ENCODE measurements at places on chromosomes 5 and 9. TPM values are rescaled to one million over a fixed set of nuclear protein-coding genes. Genes with fewer than 3 reads are reported as not detected.

DNA sequence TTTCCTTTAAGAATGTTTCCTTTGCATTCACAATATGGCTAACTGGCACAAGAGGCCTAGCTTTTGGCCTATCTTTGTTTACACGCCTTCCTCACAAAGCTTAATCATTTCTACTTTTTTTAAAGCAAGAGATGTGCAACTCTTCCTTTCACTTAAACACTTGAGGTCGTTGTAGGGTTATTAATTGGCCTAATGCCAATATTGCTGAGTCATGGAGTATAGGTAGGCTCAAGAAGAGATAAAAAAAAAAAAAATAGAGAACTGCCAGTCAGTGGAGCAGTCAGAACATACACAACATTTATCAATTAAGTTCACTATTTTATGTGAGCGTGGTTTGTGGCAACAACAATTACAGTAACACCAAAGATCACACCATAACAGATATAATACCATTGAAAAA is 5.9 kb downstream of the FKBP15 start:
- peak; percentile 67 for DNase-seq

DNA sequence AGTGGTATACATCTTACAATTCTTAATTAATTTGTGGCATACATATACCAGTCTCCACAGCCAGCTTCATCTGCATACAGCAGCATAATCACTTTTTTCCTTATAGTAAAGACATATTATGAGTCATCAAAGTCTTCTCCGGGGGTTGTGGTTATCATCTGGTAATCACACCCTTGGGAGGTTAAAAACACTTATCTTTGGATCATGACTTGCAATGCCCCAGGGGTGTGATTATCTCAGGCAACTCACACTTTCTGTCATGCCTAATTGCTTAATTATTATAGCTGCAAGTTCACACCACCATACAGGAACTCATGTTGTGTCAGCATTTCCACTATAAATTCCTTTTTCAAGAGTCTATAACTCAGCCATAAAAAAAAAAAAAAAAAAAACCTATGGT is 218.4 kb downstream of the ANXA1 start:
- no peak for DNase-seq

SPOCK1 gene
- 6.3 TPM for polyA plus RNA-seq

IFNK gene
- polyA plus RNA-seq, result 0.06 TPM

- no peak for DNase-seq
These were observed 99.2 kb upstream of the C6 start for GRCh38 chr5:41312478-41313060.

- no peak for DNase-seq
These were observed 242.2 kb downstream of the SYK start for GRCh38 chr9:91043811-91044175.

DNA sequence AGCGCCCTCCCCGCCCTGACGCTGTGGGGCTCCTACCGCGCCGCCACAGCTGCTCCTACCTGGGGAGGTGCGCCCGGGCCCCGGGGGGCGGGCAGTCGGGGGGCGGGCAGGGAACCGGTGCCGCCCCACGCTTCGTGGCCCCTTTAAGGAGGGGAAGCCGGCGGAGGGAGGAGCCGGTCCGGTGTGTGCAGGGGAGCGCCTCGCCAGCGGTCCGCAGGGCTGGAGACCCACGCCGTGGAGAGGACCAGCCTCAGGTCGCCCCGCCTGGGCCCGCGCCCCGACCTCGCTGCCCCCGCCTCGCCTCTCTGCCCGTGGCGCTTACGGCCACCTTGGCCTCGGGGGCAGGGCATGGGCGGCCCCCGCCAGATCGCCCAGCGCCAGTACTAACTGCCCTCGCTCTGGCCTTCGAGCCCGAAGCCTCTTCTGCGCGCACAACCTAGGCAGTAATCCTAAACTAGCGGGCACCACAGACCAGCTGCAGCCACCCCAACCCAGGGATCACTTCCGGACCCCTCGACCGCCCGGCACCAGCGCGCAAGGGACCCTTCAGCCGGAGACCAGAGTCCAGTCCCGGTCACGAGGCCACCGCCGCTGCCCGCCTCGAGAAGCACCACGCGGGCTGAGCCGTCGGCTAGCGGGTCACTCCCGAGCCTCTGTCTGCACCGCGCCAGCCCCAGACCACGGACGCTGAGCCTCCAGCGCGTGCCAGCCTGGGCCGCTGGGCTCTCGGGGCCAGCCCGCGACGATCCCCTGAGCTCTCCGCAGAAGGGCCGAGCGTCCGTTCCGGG is at the start of gene FOXE1:
TSS of gene FOXE1 (plus strand) at position 171 of the 788 bp plus-strand sequence. CDS start 689 bp downstream, outside the sequence.
- no peak for DNase-seq

GADD45G gene
- polyA plus RNA-seq, result 10.5 TPM

SPINK4 gene
- polyA plus RNA-seq, result 82.4 TPM

DNA sequence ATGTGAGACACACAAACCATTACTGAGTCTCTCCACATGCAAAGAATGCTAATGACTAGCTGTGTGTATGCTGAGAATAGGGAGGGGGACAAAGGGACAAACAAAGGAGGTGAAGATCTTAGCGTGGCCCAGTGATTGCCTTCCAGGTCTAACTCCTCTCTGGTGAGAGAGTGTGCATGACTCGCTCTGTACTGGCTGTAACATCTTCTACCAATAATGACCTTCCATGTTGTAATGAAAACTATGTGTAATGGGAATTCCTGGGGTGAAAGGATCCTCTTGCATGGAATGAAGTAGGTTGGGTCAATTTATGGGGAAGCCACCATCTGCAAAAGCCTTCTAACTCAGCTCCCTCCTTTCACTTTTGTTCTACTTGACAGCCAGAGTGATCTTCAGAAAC is 24.4 kb upstream of the GPR151 start:
- no peak for DNase-seq

LURAP1L gene
- polyA plus RNA-seq, result 14.3 TPM

- no peak for DNase-seq
These were observed 636.2 kb downstream of the MTRR start for GRCh38 chr5:8505196-8505595.

- no peak for DNase-seq
These were observed 5.3 kb downstream of the SLC35D2 start for GRCh38 chr9:96378187-96378586.

FBP2 gene
- polyA plus RNA-seq, result 0.25 TPM

DNA sequence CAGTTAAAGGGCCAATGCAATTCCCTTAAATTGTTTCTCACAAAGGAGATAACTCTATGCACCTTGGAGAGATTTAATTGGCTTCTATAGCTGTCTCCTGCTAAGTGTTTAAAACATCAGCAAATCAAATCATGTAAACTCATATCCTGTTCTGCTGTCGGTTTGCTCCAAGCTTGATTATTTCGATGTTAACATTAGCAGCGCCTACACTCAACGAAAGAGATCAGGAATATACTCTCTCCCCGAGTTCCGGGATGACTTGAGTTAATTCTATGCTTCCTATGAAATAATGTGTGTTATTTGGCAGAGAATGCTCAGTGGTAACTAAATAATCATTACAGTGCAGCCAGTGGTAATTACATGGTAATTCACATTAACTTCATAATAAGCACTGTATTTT is 338.6 kb downstream of the EBF1 start:
- DNase-seq, result no peak

PDZD2 gene
- polyA plus RNA-seq, result 4.7 TPM

DNA sequence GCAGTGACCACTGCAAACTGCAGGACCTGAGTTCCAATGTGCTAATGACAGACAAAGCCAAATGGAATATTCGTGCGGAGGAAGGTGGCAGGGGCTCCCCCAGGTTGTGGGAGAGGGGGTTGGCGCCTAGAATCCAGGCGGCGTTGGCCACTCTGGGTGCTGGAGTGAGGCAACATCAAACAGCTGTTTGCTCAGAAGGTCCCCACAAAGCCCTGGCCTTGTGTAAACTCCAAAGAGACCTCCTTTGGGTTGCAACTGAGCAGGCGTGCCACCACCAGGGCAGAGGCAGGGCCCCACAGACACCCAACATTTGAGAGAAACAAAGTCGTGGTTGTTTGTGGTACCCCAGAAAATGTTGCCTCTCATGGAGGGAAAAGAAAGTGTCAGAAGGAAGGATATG is 14.5 kb downstream of the STKLD1 start:
- DNase-seq, result no peak

- DNase-seq, result no peak
These were observed 4.3 kb upstream of the SURF6 start for GRCh38 chr9:133340256-133340655.

GRCh38 chr5:174529925-174530681 is 194.3 kb upstream of the MSX2 start:
- no peak for DNase-seq

DNA sequence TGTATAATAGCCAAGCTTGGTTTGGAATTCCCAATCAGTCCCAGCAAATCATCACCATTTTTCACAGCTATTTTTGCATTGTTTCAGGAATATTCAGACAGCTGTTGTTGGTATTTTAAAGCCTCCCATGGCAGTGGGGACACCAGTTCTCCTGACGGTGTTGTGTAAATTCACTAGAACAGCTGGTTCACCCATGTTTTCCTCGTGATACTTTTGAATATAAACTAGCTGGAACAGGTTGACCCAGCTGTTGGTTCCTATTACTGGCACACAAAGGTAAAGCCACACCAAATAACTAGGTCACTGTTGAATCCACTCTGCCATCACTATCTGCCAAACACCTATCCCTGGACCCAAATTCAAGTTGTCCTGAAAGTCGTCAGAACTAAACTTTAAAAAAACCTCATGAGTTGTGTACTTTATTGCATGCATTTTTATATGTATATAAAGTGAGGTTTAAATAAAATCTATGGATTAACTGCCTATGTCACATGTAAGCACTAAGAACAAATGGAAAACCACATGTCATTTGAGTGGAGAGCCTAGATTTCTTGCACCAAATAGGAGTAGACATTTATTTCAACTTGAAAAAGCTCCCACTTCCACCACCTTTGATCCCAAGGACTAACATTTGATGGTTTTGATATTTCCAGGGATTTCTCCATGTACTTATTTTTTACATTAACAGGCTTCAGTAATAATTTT is 121.9 kb upstream of the PIK3R1 start:
- no peak for DNase-seq

- DNase-seq, result no peak
These were observed 126.5 kb upstream of the PAPPA start for GRCh38 chr9:116027096-116027495.

GRCh38 chr5:81838307-81838906 is 87.5 kb upstream of the SSBP2 start:
- peak; percentile 32 for DNase-seq

DNA sequence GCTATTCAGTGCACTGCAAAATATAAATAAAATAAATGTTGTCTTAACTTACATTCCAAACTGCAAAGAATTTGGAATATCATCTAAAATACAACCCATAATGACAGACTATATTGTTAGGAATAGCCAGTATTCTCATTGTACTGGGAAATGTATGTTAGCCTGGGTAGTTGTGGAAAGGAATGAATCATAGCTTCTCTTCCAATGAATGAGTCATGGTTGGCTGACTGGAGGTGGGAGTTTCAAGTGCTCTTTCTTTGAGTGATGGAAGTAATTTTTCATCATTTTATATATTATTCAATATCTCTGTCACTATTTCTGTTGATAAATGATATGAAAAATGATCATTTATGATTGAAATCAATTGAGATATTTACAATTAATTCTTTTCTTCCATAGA is 158.6 kb upstream of the ARRDC3 start:
- no peak for DNase-seq

DNA sequence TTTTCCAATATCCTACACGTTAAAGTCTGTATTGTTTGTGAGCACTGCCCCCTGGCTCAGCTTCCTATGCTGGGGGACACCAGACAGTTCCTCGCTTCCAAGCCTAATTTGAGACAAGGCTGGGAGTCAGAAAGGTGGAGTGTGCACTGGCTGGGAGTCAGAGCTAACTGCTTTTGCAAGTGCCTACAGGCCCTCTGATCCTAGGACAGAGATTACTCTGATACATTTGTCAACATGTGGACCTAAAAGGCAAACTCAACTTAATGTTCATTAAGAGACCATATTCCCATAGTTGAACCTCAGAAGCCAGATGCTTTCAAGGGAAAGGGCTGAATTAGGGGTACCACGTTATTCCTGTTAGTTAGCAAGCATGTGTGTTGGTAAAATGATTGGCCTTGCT is 80.8 kb downstream of the NIPSNAP3B start:
- DNase-seq, result no peak

ECPAS gene
- polyA plus RNA-seq, result 70.6 TPM

CER1 gene
- polyA plus RNA-seq, result 0.06 TPM

DNA sequence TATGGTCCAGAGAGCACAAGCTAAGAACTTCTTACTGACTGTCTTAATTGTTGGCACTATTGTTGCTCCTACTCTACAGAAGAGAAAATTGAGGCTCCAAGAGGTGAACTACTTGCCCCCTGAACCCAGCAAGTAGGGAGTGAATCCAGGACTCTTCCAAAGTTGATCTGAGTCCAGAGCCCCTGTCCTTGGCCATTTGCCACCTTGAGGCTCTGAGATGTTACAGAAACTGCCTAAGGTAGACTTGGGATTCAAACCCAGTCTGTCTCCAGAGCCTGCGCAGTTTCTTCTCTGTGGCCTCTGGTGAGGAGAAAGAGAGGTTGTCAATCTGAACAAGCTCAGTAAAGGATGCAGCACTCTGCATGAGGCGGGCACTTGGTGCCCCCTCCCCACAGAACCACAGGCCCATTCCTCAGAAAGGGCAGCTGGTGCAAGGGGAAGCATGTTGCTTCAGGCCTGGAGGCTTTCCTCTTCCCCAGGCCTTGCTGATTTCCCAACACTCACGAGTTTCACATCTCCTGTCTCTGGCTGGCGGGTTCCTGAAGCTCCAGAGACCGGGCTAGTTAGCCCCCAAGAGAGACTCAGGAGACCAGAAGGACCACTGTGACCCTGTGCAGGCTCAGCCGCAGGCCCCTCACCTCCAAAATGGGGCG is 2.9 kb upstream of the LCP2 start:
- no peak for DNase-seq

GRCh38 chr9:131682261-131682660 is 57.6 kb downstream of the RAPGEF1 start:
- DNase-seq, result no peak

CKS2 gene
- 95.6 TPM for polyA plus RNA-seq

RELL2 gene
- polyA plus RNA-seq, result 2.0 TPM

GRCh38 chr5:50886657-50887345 is 220.4 kb downstream of the PARP8 start:
- no peak for DNase-seq

- no peak for DNase-seq
These were observed 241.7 kb downstream of the PIK3R1 start for GRCh38 chr5:68457285-68457684.

DNA sequence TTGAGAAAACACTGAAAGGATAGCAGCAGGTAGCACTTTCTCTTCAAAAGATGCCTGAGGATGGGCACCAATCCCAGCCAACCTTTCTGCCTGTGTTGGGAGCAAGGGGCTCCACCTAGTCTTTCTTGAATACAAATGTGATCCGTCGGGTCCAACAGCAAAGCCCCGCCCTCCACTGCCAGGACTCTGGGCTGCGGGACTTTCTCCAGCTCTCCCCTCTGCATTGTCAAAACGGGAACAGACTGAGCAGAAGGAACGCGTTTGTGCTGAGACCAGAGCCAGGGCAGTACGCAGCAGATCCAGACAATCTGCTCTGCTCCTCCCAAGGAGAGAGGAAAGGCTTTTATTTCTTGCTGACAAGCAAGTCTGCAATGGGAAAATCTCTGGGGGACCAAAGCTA is 139.7 kb downstream of the SEC61B start:
- DNase-seq, result no peak

DNA sequence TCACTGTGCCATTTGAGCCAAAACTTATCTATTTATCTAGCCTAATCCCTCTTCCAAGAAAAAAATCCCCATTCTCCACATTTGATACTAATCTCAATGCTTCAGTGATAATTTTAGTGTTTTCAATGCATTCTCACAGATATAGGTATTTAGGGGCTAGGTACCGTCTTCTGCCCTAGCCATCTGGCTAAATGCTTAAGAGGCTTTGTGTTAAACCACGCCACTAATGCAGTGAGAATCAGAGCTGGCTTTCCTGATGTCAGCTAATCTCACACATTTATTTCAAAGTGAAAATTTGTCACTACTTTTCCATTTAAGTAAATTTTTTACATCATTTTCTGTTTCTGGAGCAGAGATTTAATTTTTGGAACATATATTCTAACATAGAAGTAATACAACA is 479.7 kb downstream of the MAN2A1 start:
- DNase-seq, result no peak
